ENCODE measurements at places on chromosomes 5 and 9.

GRCh38 chr5:137051161-137051560 is 448.0 kb downstream of the SPOCK1 start:
- no peak for DNase-seq

GRCh38 chr5:148829734-148830133 is 3.3 kb downstream of the ADRB2 start:
- DNase-seq: no peak

DNA sequence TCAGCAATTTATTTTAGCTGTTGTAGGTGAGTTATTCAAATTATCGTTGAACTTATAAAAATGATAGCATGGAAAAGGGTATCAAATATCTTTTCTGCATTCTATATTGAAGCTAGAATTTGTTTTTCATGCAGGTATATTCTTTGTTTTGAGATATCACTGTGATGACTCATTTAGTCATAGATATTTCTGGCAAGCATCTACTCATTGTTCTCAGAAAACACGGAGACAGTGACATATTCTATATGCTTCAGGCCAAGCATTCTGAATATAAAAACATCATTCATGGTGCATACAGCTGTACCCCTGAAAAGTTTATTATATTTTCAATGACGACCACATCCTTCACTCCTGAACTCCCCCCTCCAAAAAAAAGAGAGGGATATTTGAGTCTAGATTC is 150.3 kb upstream of the GRIA1 start:
- DNase-seq: no peak

- peak; percentile 32 for DNase-seq
These were observed 70.5 kb downstream of the PIK3R1 start for GRCh38 chr5:68285851-68286611.

DNA sequence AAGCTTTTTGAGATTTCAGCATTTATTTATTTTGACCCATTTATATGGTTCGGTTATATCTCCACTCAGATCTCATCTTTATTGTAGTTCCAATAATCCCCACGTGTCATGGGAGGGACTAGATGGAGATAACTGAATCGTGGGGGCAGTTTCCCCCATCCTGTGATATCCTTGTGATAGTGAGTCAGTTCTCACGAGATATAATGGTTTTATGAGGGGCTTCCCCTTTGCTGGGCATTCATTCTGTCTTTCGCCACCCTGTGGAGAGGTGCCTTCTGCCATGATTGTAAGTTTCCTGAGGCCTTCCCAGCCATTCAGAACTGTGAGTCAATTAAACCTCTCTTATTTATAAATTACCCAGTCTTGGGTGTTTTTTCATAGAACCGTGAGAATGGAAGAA is 96.5 kb upstream of the PCSK1 start:
- no peak for DNase-seq

DNA sequence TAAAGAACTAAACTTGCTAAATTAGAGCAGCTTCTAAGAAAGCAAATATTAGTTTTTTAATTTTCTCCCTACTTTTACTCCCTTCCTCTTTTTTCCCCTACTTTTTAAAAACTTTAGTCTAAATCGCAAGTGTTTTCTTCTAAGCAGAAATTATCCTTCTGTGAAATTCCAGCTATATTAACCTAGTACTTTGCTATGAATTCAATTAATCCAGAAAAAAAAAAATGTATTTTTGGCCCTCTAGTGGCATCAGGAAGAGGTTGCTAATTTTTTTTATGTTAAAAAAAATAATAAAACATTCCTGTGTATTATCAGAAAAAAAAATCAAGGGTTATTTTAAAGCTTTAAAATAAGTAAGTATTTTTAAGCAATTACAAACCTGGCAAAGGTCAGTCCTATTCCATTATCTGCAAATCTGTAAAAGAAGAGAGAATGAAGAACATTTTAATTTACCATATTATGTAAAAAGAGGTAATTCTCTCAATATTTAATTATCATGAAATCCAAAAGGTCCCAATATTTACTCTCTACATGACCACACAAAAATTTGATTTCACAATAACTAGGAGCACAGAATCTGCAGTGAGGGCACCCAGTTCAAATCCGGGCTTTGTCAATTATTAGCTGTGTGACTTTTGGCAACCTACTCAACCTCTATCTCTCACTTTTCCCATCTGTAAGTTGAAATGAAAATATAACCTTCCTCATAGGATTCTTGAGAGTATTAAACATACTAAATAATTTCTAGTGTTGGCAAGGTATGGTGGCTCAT is 52.0 kb downstream of the CEMIP2 start:
- DNase-seq: no peak

- no peak for DNase-seq
These were observed 9.9 kb downstream of the CCDC69 start for GRCh38 chr5:151213803-151214613.

DNA sequence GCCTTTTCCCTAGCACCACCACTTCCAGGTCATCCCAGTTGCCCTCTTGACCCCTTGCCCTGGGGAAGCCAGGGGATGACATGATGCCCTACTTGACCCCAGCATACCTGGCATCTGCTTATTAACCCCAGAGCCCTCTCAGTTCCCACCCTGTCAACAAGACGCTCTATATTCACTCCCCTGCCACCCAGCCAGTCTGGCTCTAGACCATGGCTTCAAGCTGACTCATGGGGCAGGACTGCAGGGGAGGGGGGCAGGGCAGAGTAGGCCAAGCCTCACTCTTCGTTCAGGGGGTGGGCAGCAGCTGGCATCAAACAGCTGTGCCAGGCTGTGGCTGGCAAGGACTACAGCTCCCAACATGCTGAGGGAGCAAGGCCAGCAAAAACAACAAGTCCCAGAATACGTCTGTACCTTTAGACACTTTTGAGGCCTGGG is 5.3 kb downstream of the ATOSB start:
- peak; percentile 36 for DNase-seq

GRCh38 chr5:157292599-157292998 is 26.7 kb downstream of the CYFIP2 start:
- no peak for DNase-seq

DNA sequence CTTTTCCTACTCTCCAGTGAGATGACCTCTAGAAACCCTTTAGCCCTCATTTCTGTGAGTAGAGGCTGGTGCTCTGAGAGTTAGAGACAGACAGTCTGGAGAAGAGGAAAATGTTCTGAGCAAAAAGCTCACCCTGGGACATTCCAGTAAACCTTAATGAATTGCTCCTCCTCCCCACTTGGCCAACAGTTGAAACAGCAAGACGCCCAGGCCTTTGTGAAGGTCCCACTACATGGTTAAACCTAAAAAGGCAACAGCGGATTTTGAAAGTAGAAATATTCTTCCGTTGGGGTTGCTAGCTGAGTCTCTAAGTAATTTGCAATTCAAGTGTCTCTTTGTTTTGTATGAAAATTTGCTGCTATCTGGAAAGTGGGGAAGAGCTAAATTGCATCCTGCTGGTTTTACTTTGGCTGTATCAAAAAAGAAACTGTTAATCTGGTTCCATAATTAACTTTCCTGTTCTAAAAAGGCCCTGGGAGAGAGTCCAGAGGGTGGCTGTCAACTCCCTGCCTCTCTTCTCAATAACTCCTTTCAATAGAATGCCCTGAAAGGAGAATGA is 63.8 kb downstream of the ATP10B start:
- DNase-seq: no peak

GRCh38 chr5:2282034-2282690 is 399.4 kb upstream of the IRX4 start:
- DNase-seq: no peak
